ENCODE measurements at places on chromosomes 13 and 19.

DNA sequence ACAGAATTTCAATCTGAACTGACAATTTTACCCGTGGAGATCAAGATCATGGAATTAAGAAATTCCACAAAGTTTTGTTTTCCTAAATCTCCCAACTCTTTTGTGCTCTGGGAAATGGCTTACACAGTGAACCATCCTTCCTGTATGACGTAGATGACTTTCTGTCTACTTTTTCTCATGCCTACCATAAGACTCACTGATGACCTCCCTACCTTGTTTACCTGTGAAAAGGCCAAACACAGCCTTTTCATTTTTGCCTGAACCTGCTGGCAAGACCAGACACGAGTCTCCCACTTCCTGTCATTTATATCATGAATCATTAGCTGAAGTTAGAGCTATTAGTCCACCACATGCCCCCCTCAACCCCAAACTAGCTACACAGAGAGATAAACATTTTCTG is 4.6 kb upstream of the KBTBD6 start:
- no peak for DNase-seq

DNA sequence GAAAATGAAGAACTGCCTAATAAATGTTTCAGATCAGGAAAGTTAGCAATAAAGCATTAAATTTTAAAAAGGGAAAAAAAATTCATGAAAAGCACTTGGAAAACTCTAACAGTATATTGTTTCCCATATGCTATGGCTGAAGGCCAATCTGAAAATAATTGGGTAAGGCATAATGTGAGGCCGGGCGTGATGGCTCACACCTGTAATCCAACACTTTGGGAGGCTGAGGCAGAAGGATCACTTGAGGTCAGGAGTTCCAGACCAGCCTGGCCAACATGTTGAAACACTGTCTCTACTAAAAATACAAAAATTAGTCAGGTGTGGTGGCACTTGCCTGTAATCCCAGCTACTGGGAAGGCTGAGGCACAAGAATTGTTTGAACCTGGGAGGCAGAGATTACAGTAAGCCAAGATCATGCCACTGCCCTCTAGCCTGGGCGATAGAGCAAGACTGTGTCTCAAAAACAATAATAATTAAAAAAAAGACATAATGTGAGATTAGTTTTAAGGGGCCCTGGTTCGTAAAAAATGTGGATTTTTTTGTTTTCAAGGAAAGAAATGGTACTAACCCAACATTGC is 15.2 kb downstream of the INTS6 start:
- no peak for DNase-seq

DNA sequence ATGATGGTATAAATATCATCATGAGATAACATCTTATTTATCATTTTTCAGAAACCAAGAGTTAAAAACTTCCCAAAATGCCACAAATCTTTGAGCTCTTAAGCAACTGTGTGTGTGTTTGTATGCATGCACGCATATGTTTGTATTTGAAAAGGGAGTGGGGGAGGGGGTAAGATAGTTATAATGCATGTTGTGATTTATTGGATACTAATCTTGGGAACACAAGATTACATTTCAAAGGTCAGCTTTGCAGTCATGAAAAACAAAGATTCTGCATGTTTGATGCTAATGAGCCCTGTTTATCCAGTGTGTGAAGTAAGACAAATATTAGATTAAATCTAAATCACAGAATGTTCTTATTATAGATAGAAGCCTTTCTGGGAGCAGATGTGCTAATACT is 355.9 kb downstream of the DCT start:
- DNase-seq: no peak

DNA sequence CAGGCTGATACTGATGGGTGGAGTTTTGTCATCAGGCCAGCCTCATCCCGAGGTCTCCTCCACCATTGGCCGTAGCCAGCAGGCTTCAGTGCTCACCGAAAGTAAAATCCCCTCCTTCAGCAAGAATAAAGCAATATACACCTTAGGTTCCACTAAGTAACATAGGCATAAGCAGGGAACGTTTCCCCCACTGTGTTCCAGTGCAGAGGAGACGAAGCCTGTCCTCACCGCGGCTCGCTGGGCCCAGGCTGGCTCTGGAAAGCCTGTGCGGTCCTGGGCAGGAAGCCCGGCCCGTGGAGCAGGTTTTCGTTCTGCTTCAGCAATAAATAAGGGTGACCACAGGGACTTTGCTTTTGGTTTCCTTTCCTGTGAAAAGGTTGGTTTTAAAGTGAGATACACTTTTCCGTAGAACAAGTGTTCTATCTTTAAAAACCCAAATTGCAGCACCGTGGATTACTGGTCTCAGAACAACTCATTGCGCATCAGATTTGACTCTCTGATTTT is 16.3 kb upstream of the TEX29 start:
- no peak for DNase-seq

DNA sequence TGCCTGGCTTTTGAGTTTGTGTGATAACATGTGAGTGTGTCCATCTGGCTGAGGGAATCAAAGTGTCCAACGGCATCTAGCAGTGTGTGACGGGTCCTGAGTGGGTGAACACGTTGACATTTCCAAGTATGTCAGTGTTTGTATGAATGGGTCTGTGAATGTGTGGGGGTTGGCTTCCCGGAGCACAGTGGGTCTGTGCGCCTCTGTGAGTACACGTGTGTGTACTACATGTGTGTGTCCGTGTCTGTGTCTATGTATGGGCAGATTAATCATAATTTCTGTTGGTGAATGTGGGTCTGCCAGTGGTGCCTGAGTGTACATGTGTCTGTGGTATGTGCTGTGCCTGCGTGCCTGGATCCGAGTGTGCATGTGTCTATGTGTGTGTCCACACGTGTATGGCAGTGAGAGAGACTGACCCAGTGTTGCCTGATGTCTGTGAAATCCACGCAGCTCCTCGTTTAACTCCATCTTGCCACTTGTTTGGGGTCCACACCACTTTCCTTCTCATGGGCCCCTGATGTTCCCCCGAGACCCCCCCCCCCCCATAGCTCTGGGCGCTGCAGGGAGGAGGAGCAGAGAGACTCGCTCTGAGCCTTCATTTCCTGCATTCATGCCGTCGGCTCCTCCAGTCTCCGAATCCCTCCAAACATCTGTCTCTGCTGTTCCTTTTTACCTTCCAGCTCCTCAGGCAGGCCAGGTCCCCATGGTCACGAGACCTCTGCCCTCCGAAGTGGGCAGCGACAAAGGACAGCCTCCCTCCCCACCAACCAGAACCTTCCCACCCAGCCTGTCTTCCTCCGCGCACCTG is 5.3 kb downstream of the CCDC8 start:
- DNase-seq: no peak

DNA sequence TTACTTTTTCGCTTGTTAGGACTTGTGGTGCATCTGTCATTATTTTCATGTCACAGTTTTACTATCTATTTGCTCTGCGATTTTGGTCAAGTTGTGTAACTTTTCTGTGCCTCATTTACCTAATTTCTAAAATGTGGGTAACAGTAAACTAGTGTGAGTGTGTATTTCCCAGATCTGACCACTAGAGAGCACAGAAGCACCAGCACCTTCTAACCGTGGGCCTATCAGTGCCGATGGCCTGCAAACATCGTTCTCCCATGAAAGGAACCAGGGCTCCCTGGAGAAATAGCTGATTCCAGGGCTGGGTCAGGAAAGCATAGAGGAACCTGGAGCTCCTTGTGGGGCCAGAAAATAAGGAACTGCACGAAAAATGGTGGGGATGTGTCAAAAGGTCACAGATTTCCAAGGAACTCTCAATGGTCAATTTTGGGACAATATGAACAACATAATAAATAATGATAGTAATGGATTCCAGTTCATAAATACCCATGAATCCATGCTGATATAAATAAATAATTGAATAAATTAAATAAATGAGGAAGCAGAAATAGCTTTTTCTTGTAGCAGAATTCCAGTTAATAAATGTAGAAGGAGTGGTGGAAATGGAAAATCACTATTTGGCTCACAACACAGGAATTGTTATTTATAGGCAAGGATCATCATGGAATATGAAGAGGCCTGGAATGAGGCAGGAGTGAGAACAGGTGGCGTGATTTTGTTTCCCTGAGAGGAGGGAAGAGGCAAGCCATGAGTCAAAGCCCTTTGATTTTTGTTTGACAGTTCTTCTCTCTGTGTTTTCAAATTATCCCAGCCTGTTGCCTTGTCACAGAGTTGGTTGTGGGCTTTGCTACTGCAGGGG is 31.1 kb downstream of the CEACAM8 start:
- DNase-seq: peak; percentile 8

GRCh38 chr19:33703821-33704220 is 82.1 kb downstream of the CHST8 start:
- no peak for DNase-seq

DNA sequence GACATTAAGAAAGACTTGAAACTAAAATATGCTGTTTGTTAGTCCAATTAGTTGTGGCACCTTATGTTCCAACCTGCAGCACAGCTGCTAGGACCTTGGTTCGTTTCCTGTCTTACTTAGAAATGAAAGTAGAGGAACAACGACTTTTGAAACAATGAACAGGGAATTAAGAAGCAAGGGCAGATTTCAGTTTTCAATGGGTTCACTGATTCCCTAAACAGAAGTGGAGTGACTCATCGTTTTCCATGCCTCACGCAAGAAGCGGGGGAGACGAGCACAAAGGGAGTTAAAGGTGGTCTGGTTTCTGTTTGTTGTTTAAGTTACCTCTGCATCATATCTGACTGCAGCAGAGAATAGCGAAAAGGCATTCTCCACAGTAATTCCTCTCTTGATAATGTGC is 44.8 kb downstream of the PHF11 start:
- DNase-seq: no peak

- DNase-seq: no peak
Measured at GRCh38 chr19:4232614-4233281, 3.4 kb downstream of the EBI3 start.

- no peak for DNase-seq
Measured at GRCh38 chr19:8477889-8478288, 24.6 kb downstream of the PRAM1 start.

DNA sequence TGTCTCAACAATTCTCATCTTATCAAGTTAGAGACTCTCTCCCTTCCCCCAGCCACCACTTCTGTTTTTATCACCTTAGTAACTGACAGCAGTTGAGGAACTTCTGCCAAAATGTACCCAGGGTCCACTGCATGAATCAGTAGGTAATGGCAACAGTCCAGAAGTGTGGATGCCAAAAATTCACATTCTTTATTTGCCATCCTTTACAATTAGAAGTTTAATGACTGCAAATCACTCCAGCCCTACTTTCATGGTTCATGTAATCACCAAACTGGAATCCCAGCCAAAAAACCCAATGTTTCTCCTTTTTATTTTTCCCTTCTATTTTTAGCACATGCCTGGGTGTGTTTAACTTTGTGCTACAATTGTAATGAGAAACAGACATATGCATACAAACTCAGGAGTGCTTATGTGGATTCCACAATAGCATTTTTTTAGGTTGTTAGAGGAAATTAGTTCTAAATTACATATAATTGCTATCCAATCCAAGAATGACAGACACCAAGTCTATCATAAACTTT is 243.5 kb downstream of the RGCC start:
- DNase-seq: no peak

- DNase-seq: no peak
Measured at GRCh38 chr19:55147545-55148251, 1.3 kb downstream of the TNNT1 start.

- peak; percentile 72 for DNase-seq
Measured at GRCh38 chr13:99432609-99433542, 68.4 kb upstream of the TM9SF2 start.

- no peak for DNase-seq
Measured at GRCh38 chr13:46168783-46169182, 13.2 kb downstream of the LCP1 start.

- DNase-seq: no peak
Measured at GRCh38 chr13:113112893-113113845, 7.6 kb downstream of the F7 start.

- DNase-seq: no peak
Measured at GRCh38 chr13:76597868-76598267, 288.3 kb downstream of the KCTD12 start.

DNA sequence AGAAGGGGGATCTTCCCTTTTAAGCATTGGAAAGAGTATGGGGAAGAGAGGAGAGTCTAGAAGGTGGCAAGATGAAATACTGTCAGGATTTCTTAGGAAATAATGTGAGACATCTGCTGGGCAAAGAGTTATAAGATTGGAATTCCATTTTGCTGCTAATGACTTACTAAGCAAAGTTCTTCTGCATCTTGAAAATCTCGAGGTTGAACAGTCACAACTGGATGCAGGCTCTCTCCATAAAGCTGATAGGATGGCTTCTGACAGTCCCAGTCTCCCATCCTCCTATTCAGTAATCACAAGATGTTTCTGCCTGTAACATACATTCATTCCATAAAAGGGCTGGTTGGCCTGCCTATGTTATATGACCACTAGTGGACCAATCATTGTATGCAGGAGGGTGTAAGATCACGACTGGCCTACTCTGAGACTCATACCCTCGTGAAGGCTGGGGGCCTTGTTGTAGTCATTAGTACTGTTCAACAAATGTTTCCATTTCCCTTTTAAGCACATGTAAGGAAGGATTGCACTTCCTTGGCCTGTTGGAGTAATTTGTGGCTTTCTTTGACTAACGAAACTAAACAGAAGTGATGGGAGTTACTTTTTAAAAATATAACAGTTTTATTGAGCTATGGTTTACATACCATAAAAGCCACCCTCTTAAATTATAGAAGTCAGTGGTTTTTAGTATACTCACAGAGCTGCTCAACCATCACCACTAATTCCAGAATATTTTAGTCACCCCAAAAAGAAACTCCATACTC is 45.0 kb upstream of the TDRD3 start:
- no peak for DNase-seq

DNA sequence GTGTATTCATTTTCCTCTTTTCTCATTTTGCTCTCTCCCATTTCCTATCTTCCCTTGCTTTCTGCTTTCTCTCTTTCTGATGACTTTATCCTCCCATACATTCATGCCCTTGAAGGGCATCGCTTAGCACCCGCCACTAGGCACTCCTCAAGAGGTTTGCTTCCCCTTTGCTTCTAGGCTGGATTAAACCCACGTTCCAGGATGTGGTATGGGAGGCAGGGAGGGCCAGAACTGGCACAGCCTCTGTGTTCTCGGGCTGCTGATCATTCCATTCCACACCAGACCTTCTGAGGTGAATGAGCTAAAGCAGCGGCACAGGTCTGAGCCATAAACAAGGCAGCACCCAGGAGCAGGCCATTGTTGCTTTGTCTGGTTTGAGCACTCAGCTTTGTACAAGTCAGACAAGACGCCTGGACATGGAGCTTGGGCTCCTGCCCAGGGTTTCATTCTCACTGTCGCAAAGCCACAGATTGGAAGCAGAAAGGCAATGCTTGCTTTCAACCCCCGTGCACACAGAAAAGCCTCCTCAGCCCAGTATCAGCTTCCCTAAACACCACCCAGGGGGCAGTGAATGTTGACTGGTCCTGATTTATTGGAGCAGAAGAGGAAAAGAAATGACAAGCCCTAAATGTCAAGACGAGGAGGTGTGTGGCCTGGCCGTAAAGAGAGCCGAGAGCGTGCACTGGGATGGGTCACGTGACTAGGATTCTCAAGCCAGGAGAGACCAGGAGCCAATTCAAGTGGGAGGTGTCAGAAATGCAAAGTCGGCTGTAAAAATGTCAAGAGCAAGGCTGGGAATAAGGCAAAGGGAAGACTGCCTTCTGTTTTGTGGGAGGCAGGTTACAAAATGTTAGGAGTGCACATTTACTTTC is 218.0 kb upstream of the SERP2 start:
- DNase-seq: no peak
